AG04450 (cell line): ENCODE measurements at places on chromosomes 2 and 18.

DNA sequence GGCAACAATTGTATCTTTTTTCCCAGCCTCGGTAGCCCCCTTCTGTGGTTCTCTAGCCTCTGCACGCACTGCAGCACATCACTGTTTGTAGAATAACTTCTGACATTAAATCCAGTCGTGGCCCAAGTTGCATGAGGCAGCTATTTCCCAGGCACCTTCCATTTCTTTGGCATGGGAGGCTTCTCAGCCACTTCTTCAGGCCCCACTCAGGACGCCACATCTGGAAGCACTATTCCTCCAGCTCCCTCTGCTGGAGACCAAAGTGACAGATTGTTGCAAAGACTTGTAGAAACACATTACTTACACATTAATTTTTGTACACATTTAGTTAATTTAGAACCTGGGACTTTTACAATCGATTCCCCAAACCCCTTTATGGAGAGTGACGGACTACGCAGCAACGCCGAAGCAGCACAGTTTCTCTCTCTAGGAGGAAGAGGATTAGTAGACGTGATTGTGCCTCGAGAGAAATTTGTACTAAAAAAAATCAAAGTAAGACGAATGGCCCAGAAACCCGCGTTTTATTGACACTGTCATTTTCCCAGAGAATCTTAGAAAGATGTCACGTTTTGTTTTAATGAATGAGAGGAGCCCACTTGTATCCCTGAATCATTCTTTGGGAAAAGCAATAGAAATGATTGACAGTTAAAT lies 57.8 kb upstream of the RGPD5 start:
- DNase-seq: peak; percentile 27

DNA sequence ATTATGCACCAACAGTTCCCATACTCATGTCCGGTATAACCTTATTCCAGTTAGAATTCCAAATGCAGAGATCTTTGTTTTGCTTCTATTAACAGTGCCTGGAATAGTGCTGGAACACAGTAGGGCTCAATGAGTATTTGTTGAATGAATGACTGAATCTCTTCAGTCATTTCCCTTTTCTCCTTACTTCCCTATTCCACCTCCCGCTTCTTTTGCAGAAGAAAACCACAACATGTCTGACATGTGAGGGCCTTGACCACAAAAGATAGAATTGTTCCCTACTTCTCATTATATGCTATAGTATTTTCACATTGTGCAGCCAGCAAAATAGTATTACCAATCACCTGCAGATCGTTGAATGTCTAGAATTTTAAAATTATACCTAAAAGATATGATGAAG lies 19.5 kb upstream of the HNRNPLL start:
- no peak for DNase-seq

DNA sequence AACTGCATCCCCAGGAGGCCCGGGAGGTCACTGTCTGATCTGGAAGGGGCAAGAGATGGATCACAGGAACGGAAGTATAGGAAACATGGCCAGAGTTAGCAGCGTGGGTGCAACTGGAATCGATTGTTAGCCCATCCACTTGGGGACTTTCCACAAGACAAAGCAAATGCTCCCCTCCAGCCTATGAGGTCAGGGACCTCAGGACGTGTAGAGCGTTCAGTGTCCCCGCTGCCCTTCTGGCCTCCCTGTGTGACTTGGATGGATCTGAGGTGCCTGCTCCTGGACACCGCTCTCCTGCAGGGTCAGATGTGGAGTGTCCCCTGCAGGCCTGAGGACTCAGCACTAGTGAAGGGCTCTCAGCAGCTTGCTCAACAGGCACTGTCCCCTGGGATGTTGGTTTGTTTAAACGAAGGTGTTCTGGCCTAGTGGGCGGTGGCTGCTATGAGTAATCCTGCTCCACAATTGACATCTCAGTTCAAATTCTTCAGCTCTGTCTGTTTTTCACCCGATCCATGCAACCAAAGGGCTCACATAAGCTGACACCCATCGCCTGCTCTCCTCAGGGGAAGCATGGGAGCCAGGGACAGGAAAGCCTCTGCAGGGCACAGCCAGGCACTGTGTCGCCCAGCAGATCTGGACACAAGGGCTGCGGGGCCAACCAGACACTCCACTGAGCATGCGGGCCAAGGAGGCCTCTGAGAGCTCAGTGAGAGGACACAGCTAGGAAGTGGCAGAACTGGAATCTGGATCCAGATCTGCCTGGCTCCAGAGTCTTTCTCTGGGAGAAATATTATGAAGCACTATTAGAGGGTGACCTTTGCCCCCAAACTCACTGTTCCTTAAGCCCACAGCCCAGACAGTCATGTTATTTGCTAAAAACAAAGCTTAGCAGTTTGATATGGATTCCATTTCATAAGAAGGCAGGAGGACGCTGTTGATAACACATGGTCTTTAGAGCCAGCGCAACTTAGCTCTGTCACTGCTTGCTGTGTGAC lies 78.5 kb downstream of the RHOB start:
- DNase-seq: no peak

DNA sequence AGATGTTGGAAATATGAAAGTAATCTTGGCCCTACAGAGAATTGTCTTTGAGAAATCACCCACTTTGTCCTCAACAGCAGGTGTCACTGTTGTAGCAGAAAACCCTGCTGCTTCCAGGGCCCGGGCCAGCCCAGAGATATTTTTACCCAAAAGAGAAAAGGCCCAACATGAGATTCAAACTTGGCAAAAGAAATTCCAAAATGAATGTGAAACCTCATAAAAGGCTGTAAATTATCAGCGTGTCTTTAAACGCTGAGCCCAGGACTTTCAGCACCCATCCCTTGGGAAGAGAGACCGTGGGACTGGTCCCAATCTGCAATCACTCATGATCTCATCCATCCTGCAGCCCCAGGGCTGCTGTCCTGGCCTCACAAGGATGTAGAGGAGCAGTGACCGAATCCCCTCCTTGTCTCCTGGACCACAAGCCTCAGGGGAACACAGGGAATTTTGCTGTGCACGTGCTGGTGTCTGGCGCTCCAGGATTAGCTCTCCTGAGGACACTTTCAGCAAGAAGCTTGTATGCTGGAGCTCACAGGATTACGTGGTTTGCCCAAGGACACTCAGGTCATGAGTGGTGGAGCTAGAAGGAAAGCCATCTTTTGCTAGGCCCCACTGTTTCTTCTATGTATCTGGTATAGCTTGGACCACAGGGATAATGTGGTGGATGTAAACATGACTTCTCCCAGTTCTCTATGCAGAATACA lies 202.1 kb downstream of the RNF144A start:
- DNase-seq: no peak

DNA sequence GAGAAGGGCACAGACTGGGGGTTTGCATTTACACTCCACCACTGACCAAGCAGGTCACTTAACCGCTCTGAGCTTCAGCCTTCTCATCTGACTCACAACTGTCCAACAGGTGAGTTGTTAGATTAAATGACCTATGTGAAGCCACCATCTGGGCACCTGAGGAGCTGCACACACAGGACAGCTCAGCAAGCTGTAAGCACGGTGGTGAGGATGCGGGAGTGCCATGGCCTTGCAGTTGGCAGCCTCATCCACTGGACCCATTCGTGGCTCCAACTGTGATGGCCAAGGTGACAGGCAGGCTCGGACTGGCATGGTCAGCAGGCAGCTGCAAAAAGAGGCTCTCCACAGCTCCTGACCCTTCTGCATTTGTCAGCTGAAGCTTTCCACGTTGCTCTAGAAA lies 23.3 kb upstream of the AMMECR1L start:
- no peak for DNase-seq

DNA sequence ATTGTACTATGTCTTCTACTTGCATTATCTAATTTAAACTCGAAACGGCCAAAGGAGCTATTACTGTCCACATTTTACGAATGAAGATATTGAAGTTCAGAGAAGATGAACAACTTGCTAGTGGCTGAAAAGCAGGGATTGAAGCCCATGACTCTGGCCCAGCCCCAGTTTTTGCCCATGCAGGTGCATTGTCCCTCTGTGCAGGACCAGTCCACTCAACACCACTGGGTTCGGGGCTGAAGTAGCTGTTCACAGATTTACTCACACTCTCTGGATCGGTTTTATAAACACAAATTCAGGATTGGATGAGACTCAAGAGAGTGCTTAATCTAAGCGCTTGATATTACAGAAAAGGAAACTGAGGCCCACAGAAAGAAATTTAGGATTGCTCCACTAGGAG lies 1.4 kb upstream of the IHH start:
- no peak for DNase-seq

DNA sequence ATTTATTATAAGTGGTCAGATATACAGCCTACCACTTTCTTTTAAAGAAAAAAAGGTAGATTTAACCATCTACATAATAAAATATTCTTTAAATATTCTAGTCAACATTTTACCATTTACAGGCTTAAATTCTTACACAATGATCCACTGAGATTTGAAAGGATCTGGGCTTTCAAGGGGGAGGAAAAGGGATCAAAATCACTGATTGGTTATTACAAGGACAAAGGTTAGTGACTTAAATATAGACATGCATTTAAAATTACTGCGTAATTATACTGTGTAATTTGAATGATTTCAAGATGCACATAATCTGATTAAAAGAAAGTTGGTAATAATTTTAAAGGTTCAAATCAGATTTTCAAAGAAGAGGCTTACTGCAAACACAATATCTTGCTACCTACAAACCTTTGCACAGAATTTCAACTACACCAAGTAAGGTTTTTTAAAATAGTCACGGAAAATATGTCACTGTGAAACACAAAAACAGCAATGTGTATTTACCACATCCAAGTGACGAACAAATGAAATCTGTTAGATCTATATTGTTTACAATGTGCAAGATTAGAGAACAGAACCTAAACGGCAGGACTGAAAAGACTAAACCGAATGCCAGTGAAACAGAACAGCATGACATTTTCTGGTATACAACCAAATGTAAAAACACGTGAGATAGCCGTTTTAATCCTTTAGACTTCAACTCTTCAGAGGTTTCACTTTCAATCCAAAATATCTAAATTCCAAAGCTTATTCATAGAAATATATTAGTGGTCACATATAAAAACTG lies 40.8 kb downstream of the RTN4 start:
- no peak for DNase-seq

DNA sequence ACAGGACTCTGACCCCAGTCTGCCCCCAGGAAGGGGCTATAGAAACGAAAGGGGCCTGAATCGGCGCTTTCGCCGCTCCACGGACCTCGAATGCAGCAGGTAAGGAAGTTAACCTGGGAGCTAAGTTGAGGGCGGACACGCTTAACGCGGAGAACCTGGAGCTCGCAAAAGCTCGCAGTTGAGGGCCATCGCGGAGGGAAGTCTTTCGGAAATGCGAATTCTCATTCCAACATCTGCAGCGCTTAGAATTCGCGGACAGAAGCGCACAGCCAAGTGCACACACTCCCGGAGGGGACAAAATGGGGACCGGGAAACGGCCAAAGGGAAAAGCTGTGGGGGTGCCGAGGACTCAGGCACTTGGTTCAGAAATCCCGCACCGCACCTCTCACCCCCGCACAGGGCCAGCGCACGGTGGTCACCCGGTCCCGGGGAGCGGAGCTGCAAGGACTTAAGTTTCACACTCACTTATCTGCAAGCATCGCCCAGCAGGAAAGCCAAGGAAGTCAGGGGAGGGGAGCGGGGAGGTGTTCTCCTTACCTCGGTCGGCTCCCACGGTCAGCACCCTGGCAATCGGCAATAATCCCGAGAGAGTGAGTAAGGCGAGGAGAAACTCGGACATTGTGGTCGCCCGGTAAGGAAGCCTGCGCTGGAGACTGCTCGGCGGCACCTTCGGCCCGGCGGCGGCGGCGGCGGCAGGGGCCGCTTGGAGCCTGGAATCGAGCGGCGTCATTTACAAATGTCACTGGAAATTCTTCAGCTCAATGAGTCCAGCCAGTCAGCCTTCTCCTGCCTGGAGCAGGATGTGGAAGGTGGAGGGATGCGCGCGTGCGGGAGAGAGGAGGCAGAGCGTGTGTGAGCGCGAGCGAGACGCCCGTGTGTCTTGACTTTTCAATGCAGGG lies 456 bp downstream of the LRP1B start:
- DNase-seq: no peak

DNA sequence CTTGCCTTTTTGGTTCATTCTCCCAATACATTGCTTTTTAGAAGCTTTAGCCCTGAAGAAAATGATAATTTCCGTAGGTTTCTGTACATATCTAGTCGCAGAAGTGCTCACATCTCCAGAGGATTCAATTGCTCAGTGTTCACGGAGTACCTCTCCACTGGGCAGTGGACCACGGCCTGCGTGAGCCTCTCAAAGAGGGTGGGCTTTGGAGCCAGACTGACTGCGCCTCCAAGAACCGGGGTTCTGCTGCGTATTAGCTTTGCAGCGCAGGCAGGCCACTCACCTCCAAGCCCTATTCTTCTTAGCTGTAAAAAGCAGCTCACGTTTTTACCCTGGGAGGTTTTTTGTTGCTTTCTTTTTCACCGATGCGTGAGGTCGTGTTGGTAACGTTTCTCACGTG lies 35.4 kb downstream of the NTSR2 start:
- no peak for DNase-seq

GRCh38 chr2:149221898-149222297 lies 108.5 kb upstream of the LYPD6 start:
- DNase-seq: no peak

- no peak for DNase-seq
Measured at GRCh38 chr2:10768063-10768507, 44.5 kb downstream of the PDIA6 start.

- peak; percentile 27 for DNase-seq
Measured at GRCh38 chr2:167196461-167197252, 308.4 kb downstream of the XIRP2 start.

- no peak for DNase-seq
Measured at GRCh38 chr2:20073460-20073859, 22.0 kb upstream of the LAPTM4A start.

DNA sequence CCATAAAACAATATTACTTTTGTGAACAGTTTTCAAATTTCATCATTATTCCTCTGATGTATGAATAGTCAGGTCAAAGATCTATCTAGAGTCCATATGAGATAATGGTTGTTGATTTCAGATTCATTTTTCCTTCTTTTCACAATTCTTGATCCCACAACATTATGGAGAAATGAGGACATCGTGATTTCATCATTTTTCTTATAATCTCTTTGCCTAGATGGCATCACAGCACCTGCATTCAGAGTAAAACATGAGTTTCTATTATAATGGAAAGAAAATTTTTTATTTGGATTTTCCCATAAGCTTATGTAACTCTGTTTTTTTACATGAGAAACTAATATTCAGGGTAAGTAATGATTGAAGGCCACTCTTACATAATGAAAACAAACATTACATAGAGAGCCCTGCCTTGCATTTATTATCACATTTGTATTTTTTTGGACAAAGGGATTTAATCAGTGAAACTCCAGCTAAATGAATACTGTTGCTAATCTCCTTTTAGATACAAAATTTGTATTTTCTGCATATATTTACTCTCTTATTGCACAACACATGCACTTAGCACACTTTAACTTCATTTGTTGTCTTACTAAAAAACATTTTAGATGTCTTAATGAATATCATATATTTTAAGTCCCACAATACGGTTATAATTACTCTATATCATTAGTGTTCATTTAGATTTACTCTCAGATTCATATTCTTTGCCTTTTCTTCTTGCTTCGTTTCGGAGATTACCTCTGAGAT lies 188.4 kb upstream of the KYNU start:
- no peak for DNase-seq

- DNase-seq: no peak
Measured at GRCh38 chr2:3503046-3503445, 16.3 kb downstream of the ADI1 start.

GRCh38 chr18:56889621-56890020 lies 238.5 kb downstream of the WDR7 start:
- no peak for DNase-seq

GRCh38 chr18:73023975-73024374 lies 156.2 kb upstream of the NETO1 start:
- no peak for DNase-seq
